Activated CD8-positive, alpha-beta memory T cell treated with anti-CD3 and anti-CD28 coated beads for 24 hours (primary cell): ENCODE measurements at places on chromosomes 13 and 19.

GRCh38 chr19:29672933-29673336 is 7.7 kb downstream of the PLEKHF1 start:
- peak; percentile 90 for DNase-seq

GRCh38 chr13:114099191-114099590 is 33.2 kb downstream of the RASA3 start:
- no peak for DNase-seq

GRCh38 chr19:16143399-16144215 is at the start of gene HSH2D:
HSH2D (plus strand) TSS chr19:16143685; CDS start chr19:16148751, 5,066 bp downstream.
- DNase-seq: peak; percentile 85

- no peak for DNase-seq
These were observed 814.4 kb downstream of the EFNB2 start for GRCh38 chr13:105721016-105721415.

- peak; percentile 58 for DNase-seq
These were observed 814 bp downstream of the NBEA start for GRCh38 chr13:34942732-34943435.

DNA sequence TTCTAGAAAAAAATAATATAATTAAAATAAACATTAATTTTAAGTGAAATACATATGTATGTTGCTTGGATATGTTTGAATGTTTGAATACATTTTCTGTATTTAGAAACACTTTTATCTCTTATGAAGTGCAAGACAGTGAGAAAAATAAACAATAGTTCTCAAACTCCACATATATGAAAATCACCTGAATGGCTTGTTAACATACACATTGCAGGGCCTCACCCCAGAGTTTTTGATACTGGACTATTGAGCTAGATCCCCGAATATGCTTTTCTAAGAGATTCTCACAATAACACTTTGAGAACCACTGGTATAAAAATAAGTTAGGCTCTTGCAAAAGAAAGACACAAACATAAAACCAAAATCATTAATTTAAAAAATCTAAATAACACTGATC is 1570.3 kb upstream of the PRR20A start:
- DNase-seq: no peak

DNA sequence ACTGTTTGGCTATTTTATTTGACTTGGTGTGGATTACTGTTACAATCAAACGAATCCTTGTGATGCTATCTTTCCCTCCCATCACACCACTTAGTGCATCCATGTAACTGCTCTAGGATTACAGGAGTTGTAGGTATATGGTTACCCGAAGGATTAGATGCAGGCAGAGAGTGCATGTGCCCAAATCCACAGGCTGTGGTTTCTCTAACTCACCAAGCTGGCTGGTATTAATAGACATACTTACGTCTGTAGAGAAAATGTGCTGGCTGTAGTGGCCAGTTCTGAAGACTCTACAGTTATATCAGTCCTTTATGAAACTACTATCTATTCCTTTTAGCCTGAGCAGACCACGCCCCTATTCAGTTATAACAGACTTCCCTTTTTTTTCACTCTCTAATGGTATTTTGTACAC is 1.1 kb upstream of the HMGB1 start:
- DNase-seq: no peak

GRCh38 chr19:33812388-33813330 is 16.0 kb downstream of the KCTD15 start:
- no peak for DNase-seq

- DNase-seq: no peak
These were observed 3.2 kb upstream of the PTPRS start for GRCh38 chr19:5343848-5344247.

DNA sequence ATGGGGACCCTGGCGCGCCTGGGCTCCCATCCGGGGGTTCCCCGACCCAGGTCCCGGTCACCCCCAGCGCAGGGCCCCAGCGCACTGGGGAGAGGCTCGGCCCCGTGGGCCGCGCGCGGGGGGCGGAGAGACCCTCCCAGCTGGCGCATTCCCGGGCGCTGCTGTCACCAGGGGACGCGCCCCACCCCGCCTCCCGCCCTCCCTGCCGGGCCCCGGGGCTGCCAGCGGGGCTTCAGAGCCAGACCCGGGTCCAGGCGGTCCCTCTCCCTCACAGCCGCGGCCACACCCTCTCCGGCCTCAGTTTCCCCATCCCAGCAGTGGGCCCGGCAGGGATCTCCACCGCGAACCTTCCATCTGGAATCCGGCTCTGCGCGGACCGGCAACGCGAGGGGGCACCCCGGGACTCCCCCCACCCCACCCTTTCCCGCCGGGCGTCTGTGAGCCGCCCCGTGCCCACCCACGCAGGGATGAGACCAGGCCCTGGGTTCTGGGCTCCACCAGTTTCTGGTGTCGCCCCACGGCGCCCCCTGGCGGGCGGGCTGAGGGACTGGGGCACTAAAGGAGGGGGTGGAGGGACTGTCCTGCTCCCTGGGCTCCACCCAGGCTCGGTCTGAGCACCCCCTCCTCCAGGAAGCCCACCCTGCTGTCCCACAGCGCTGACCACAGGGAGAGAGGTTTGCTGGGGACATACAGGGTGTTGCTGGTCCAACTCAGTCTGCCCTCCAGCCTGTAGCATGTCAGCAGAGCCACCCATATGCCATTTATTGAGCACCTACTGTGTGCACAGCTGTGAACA is 878 bp upstream of the ADAMTSL5 start:
- peak; percentile 83 for DNase-seq

DNA sequence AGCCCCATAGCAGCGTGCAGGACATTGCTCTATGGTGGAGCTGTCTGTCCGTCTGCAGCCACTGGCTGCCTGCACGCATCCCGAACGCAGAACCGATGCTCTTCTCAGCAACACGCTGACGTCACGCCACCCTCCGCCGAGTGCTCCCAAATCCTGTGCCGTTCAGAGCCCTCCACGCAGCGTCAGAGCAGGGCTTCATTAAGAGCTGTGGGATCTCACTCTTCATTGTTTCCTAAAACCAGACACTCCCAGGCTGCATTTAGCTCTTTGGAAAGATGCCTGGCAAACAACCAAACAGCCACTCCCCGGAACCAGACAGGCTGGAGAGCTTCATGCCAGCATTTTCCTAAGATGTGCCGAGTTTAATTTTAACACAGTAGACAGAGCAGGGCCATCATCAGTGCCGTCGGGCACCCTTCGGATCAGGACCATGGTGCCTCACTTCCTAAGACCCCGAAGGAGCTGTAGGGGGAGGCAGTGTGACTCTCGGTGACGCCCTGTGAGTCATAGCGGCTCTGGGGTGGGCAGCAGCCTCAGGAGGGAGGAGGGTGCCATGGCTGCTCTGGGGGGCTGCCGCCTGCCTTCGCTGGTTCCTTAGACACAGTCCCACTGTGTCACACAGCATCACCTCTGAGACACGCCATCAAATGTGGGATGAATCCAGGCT is 131.5 kb upstream of the MCF2L start:
- DNase-seq: no peak

DNA sequence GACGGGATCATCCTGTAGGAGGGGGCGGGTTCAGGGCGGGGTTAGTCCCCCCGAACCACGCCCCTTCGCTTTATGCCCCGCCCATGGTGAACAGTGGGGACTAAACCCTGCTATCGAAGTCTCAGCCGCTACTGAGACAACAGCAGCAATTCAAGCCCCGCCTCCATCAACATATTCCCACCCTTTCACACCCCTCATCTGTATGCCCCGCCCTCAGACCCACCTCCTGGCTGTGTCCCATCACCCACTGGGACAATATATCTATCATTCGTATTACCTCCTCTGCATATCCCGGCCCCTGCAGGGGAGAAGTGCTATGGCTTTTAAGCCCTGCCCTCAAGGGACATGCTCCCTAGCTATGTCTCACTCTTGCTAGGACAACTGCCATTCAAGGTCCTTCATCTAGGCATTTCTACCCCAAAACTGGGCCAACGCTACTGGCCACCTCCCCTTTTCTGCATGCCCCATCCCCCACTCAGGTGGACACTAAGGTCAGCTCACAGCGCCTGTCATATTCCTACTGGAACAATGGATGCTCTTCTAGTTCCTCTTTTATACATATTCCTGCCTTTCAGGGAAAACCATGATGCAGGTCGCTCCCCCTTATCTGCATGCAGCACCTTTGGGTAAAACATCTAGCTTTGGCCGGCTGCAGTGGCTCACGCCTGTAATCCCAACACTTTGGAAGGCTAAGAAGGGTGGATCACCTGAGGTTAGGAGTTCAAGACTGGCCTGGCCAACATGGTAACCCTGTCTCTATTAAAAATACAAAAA is 11.9 kb downstream of the LRFN1 start:
- DNase-seq: no peak

GRCh38 chr13:44765001-44765471 is 188.9 kb upstream of the TSC22D1 start:
- DNase-seq: no peak

DNA sequence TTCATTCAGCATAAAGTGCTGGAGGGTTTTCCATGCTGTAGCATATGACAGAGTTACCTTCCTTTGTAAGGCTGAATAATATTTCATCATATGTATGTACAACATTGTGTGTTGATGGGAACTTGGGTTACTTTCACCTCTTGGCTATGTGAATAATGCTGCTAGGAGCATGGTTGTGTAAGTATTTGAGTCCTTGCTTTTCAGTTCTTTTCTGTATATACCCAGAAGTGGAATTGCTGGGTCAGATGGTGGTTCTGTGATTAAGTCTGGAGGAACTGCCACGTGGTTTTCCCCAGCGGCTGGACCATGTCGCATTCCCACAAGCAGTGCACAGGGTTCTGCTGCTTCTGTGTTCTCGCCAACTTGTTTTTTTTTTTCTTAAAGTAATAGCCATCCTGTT is 101.2 kb upstream of the TEX29 start:
- DNase-seq: no peak

GRCh38 chr13:102708991-102709390 is 14.1 kb upstream of the METTL21C start:
- DNase-seq: no peak

DNA sequence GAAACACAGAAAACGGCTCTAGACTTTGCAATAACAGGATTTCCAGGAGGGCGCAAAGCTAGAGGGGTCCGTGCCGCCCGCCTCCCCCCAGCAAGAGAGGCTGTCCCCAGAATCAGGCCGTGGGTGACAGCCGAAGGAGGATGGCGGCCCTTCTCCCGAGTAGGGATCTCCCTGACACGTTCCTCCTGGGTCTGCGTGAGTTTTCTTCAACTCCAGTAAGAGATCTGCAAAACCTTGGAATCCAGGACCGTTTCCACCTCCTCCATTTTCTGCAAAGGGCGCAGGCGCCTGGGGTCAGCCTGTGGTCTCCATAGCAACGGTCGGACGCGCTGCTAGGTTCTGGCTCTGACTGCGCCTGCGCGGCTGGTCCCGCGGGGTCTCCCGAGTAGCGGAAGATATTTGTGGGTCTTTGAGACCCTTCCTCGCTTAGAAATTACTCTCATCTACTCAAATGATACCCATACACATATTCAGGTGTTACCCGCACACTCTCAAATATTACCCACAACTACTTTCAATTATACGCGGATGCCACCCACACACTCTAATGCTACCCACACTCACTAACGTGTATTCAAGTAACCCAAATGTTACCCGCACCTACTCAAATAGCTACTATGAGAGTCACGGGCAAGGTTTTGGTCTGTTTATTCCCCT is 2.1 kb downstream of the PNMA8C start:
- peak; percentile 81 for DNase-seq

GRCh38 chr13:98252931-98253470 is 75.9 kb upstream of the RNF113B start:
- no peak for DNase-seq

GRCh38 chr13:31110169-31110568 is 51.5 kb downstream of the HSPH1 start:
- no peak for DNase-seq

DNA sequence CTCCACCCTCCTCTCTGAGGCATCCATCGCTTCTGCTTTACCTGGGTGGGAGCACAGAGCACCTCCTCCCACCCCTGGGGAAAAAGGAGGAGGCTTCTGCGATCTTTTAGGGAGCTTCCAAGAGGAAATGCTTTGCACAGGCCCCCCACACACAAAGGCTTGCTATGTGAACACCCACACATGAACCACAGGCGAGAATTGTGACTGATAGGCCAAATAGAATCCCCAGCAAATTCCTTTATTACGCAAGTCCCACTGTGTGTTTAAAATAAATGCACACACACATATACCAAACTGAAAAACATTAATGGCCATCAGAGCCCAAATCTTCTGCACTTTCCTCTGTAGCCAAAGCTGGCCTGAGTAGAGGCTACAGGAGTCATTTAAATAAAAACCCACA is 50.6 kb downstream of the HSPH1 start:
- no peak for DNase-seq

DNA sequence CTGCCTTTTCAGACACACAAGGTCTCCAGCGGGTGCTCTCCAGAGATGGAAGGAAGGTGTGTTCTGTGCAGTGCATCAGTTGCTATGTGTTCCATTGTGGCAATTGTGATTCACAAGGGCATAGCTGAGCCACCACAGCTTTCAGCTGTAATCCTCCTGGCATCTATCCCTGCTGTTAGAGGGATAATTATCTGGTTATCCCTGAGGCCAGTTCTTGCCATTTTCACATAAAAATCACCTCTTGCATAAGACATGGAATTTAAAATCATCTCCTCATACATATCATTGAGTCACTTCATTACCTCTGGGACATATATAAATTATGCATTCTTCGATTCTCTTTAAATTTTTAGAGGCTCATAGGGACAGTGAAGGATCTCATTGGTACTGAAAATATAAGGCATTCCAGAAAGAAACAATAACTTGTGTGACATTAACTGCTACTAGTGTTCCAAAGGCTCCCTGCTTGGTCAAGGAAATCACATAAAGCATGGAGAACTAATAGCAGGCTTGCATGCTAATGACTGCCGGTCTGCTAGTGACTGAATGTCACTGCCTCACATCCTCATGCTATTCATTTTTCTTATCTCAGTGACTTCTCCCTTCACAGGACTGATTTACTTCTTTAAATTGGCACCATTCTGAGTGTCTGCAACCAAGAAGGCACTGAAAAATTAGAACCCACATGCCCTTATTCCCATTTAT is 214.0 kb downstream of the ENOX1 start:
- no peak for DNase-seq

- DNase-seq: no peak
These were observed 380.6 kb downstream of the LIG4 start for GRCh38 chr13:107834717-107835116.

DNA sequence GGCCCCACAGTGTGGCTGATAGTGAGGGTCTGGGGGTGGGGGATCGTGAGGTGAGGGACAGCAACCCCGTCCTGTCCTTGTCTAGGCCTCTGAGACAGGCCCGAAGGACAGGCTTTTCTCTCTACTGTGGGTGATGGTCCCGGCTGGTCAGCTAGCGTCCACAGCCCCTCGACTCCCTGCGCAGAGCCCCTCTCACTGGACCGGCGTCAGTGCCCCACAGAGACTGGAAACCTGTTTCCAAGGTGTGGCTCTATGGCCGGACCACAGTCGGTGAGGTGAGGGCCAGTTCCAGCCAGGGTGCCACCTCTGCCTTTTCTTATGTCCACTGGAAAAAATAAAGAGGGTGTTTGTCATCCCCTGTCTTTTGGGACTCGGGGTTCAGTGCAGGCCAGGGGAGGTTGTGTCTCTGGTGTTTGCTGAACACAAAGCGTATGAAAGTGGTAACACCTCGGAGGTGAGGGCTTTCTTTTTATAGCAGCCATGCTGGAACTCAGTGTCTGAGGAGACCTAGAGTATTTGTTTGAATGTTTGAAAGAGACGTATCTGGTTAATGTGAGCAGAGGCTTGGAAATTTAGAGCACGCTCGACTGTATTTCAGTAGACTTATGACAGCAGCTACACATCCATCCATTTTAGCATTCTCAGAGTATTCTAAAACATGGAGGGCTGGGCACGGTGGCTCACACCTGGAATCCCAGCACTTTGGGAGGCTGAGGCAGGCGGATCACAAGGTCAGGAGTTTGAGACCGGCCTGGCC is 22.8 kb downstream of the ATP11A start:
- DNase-seq: no peak

GRCh38 chr13:113904411-113904810 is 40.5 kb upstream of the GAS6 start:
- peak; percentile 55 for DNase-seq

- DNase-seq: no peak
These were observed 1.6 kb upstream of the PPP1R12C start for GRCh38 chr19:55119053-55119452.
